ENCODE measurements at places on chromosomes 1 and 21.

GRCh38 chr1:214957330-214958137 is 125.0 kb upstream of the KCNK2 start:
- DNase-seq, result no peak

DNA sequence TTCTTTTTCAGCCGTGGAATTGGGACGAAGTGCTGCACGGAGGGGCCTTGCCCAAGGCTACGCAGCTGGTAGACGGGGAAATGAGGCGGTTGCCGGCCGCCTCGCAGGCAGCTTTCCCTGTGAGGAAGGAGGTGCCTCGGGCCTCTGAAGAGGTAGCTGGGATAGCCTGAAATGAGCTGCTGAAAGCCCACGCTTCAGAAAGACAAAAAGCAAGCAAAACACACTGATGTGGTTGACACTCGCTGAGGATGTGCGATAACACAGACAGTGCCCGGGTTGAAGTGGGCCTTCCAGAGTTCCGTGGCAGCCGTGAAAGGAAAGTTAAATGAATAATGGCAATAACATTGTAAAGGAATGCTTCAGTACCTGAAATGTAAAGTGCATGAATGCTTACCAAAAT is 47.2 kb downstream of the S1PR1 start:
- DNase-seq, result no peak

GRCh38 chr1:99281105-99281504 is 16.8 kb downstream of the PLPPR4 start:
- no peak for DNase-seq

DNA sequence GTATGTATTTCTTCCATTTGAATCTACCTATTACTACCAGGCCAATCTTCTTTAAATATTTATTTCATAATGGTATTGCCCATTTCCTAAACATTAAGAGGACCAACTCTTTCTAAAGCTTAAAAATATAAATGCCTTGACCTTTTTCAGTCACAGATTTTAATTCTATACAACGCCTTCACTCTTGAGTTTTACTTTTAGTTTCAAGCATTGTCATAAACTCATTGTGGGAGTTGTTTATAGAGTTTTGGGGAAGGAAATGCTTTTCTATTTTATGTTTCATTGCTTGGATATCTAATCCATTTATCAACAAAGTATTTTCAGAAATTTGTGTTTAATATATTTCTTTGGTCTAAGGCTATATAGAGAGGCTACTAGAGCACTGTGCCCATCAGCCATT is 155.8 kb downstream of the DPYD start:
- no peak for DNase-seq

Measured in NCI-H1105 treated with DMSO at 0.1 percent for 48 hours (cell line).